ENCODE measurements at places on chromosomes 2 and 18. TPM values are rescaled to one million over a fixed set of nuclear protein-coding genes. Genes with fewer than 3 reads are reported as not detected.

Gene HOXD8
- total RNA-seq: 5.4 TPM

Gene MSTN
- not detected for total RNA-seq

Gene KCNG2
- total RNA-seq: not detected

Gene RABL2A
- 9.7 TPM for total RNA-seq

Gene RANBP2
- 11.5 TPM for total RNA-seq

Gene EFHD1
- total RNA-seq: 2.3 TPM

Gene MEP1B
- 0.06 TPM for total RNA-seq

Gene SLC5A7
- not detected for total RNA-seq

Gene NOP58
- total RNA-seq: 112 TPM

Gene C2orf81
- total RNA-seq: 3.5 TPM

Gene ADNP2
- 12.1 TPM for total RNA-seq

Gene NPHP1
- total RNA-seq: 8.8 TPM

Gene MC5R
- not detected for total RNA-seq

Gene UGT1A6
- total RNA-seq: 2.3 TPM

Gene CCDC68
- total RNA-seq: 3.4 TPM

Gene UGT1A10
- total RNA-seq: not detected

Gene GALNT14
- 47.5 TPM for total RNA-seq

All from A549 treated with RU486 at 1 μM for 4 hours (cell line).